ENCODE measurements at places on chromosomes 6 and 20. TPM values are rescaled to one million over a fixed set of nuclear protein-coding genes. Genes with fewer than 3 reads are reported as not detected.

- no peaks in the 10 kb centered on the region for H3K36me3 ChIP-seq
- no peaks in the 10 kb centered on the region for H3K27me3 ChIP-seq
- H3K4me3 ChIP-seq: no peak overlapping the region
- no peak for DNase-seq
Observed at GRCh38 chr6:81547149-81547548, 205.3 kb downstream of the TENT5A start.

- H3K27ac ChIP-seq: no peak overlapping the region
- no peak for DNase-seq
- H3K27me3 ChIP-seq: no peaks in the 10 kb centered on the region
Observed at GRCh38 chr6:164291224-164291623, 876.7 kb downstream of the QKI start.

DNA sequence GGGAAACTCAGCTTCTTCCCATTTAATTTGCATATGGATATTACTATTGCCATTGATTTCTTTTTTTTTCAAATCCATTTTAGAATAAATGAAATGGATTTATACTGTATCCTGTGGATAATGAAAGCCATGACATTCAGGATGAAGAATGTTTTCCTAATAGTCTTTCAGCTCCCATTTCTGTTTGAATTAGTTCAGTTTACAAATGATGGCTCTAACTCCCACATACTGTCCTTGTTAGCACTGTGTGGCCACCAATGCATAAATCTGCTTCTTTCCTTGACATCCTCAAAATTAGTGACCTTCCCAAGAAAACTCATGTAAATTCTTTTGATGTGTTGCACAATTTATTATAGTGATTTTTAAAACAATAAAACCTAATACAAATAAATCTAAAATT is 693.2 kb upstream of the GJE1 start:
- no peak overlapping the region for H3K27ac ChIP-seq
- H3K4me1 ChIP-seq: no peaks in the 10 kb centered on the region
- H3K36me3 ChIP-seq: no peaks in the 10 kb centered on the region
- no peak overlapping the region for H3K4me3 ChIP-seq

The C6orf52 gene
- not detected for total RNA-seq

The ADGRG6 gene
- 0.57 TPM for total RNA-seq

- H3K4me3 ChIP-seq: no peak overlapping the region
- no peaks in the 10 kb centered on the region for H3K27me3 ChIP-seq
- no peak for DNase-seq
Observed at GRCh38 chr6:6725468-6726209, 137.1 kb downstream of the LY86 start.

- no peaks in the 10 kb centered on the region for H3K27me3 ChIP-seq
- H3K36me3 ChIP-seq: no peaks in the 10 kb centered on the region
- no peak overlapping the region for H3K4me3 ChIP-seq
- H3K4me1 ChIP-seq: no peaks in the 10 kb centered on the region
Observed at GRCh38 chr6:73728548-73729205, 32.7 kb downstream of the CD109 start.

The SLC24A3 gene
- total RNA-seq: not detected

GRCh38 chr6:153564803-153565202 is 433.7 kb upstream of the RGS17 start:
- no peaks in the 10 kb centered on the region for H3K36me3 ChIP-seq
- no peaks in the 10 kb centered on the region for H3K27me3 ChIP-seq
- H3K4me3 ChIP-seq: no peak overlapping the region

GRCh38 chr6:20877008-20877937 is 343.0 kb downstream of the CDKAL1 start:
- no peaks in the 10 kb centered on the region for H3K36me3 ChIP-seq
- no peaks in the 10 kb centered on the region for H3K4me1 ChIP-seq
- no peaks in the 10 kb centered on the region for H3K27me3 ChIP-seq
- DNase-seq: no peak
- H3K4me3 ChIP-seq: no peak overlapping the region

GRCh38 chr6:79157961-79158644 is 76.4 kb downstream of the HMGN3 start:
- no peaks in the 10 kb centered on the region for H3K27me3 ChIP-seq
- no peak overlapping the region for H3K4me3 ChIP-seq
- H3K4me1 ChIP-seq: no peaks in the 10 kb centered on the region
- no peak overlapping the region for H3K27ac ChIP-seq

The OARD1 gene
- 55.8 TPM for total RNA-seq

The TINAG gene
- total RNA-seq: not detected

All from naive thymus-derived CD4-positive, alpha-beta T cell (primary cell).